NCI-H1694 (cell line): ENCODE measurements at places on chromosomes 3 and 15.

GRCh38 chr3:53941950-53942349 lies 50.3 kb upstream of the SELENOK start:
- DNase-seq, result peak; percentile 19

DNA sequence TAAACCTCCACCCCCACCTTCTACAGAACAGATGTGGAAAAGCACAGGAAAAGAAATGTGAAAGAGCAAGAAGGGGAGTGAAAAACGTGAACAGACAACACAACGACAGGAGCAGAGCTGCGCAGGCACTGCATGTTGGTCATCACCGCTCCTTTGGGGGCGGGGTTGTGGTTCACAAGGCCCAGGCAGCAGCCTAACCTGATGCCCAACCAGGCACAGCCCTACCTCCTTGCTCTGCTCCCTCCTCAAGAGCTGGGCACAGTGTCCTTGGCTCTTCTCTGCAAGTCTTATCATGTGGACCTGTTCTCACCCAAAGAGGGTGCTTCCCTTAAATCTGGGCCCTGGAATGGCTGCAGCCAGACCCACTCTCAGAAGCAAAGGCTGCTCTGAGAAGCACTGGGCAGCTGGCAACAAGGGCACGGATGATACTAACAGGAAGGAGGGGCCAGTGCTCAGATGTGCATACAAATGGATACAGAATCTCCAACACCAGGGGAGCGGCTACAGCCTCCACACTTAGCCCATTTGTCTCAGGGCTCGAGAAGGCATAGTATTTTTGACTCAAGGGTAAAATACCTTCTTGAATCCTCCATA lies 64.6 kb downstream of the DHX30 start:
- DNase-seq, result no peak

DNA sequence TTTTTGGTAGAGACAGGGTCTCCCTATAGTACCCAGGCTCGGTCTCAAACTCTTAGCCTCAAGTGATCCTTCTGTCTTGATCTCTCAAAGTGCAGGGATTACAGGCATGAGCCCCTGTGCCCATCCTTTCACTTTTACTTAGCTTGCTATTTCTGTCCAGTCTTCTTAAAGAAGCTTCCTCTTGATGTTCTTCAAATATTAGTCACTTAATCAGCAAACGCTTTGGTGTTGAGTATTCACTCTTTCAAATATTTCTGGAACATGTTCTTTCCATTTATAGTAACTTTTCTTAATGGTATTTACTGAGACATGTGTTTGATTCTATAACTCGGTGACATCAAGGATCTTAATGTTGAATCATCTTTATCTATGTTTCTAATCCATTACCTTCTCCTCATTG lies 122.1 kb downstream of the CNTN6 start:
- DNase-seq, result no peak

DNA sequence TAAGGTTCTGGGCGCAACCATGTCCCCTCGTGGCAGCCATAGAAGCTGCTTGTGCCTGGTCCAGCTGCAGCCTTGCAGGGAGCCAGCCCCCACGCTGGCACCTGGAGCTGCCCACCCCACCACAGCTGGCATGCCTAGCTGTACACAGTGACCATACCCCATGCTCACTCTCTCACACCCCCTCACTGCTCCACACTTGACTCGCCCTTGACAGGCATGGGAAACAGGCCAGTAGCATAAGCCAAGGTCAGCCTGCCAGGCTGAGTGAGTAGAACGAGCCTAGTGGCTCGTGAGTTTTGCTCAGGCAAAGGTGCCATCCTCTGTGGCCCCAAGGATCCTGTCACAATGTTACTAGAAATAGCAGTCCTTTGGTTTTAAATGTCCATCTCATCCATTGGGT lies 52.7 kb upstream of the CADM2 start:
- no peak for DNase-seq

DNA sequence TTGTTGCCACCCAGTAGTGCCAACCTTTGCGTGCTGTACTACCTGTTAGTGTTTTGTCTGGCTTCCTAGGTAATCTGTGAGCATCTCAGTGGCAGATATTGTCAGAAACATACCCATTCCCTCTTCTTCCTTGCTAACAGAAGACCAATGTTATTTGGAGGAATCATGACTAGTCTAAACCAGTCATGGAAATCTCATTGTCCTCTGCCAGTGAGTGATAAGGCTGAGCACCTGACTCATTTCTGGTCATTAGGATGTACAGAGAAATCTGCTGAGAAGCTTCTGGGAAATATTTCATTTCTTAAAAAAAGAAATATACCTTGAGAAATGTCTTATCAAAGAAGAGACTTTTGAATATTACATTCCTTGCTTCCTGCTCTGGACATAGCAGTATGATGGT lies 70.1 kb upstream of the CDV3 start:
- no peak for DNase-seq

GRCh38 chr15:25469377-25469776 lies 30.6 kb upstream of the UBE3A start:
- DNase-seq, result no peak

DNA sequence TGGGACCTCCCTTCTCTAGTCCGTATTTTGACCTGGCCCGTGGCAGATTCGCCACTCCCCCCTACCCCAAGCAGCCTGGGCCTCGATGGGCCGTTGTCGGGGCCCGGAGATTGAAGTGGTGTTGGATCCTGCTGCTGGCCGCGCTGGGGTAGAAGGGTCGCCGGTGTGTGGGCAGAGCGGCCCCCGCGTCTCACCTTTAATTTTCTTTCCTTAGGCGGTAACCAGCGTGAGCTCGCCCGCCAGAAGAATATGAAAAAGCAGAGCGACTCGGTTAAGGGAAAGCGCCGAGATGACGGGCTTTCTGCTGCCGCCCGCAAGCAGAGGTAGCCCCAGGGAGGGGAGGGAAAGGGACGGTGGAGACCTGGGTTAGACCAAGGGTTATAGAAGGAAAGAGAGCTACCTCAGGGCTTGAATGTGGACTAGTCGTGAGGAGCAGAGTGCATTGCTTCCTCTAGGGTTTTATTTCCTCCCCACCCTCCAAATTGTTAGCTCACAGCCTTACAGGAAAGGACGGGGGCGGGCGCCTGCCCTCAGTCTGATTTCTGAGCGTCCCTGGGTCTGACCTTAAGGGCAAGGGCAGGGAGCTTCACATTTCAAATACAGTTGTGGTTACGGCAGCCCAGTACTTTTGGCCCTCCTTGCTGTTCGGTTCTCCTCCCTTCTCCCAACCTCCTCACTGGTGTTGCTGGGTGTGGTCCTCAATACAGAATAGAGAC lies 799 bp downstream of the SERF2 start:
- DNase-seq, result no peak

GRCh38 chr3:174710612-174711011 lies 148.5 kb upstream of the NAALADL2 start:
- DNase-seq, result no peak

DNA sequence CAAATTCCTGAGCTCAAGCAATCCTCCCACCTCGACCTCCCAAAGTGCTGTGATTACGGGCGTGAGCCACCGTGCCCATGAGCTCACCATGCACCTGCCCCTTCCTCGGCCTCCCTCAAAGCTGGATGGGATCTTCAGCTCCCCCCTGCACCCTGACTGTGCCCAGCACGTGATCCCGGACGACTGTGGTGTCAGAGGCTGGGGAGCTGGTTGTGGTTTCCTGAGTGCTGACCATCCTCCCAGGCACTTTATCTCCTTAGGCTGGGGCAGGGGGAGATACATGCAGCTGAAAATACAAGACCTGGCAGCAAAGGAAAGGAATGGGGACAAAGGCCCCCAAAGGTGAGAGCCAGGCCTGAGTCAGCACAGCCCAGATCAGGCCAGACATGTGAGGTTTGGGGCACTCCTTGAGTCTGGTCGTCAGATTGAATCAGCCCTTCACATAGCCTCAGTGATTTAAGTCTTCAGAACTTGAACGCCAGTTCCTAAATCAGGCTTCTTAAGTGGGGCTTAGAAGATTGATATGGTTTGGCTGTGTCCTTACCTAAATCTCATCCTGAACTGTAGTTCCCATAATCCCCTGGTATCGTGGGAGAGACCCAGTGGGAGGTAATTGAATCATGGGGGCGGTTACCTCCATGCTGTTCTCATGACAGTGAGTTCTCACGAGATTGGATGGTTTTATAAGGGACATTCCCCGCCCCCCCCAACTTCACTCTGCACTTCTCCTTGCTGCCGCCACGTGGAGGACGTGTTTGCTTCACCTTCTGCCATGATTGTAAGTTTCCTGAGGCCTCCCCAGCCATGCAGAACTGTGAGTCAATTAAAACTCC lies 35.8 kb downstream of the PRKCD start:
- no peak for DNase-seq

- no peak for DNase-seq
These were observed 129.6 kb downstream of the ALCAM start for GRCh38 chr3:105496343-105496742.

DNA sequence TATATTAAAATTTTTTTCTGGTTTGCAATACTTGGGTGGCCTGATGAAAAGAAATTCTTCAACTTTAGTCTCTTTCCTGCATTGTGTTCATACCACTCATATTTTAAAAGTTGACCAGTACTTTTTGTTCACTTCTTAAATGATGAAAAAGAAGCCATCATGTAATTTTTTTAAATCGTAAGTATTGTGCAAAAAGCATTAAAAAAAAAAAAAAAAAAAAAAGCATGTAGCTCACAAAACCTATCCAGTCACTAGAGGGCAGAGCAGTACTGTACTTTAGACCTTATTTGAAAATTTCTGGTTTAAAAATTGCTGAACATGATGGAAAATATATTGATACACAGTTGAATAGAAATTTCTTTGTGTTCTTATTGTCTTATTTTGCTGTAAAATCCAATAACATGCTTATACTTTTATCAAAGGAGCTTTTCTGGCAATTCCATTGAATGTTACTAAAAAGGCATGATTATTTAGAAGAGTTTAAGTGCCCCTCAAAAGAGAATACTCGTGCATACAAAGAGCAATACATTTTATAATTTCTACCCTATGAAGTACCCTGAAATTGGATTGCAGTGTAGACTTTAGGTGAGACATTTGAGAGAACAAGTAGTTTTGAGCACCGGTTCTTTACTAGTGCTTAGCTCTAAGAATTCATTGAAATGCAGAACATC lies 137.7 kb downstream of the BBX start:
- peak; percentile 30 for DNase-seq

GRCh38 chr3:31530039-31530959 lies 2.4 kb upstream of the STT3B start:
- no peak for DNase-seq

GRCh38 chr15:65963911-65964482 lies 94.7 kb downstream of the RAB11A start:
- no peak for DNase-seq

DNA sequence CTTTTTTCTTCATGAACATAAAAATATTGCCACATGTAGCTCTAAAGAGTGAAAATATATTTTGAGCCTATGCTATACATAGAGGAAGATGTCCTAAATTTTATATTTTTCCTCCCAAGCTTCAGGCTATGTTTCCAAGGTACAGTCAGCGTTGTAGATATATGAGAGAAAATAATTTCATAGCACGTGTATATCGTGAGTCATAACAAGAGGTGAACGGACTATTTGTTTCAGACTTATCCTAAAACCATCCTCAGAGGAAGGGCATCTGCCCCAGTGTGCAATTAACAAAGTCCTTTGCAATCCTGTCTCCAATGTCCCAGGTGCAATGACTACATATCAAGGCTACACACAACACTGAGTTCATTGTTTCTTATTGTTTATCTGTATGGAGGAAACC lies 177.3 kb upstream of the ARRDC4 start:
- DNase-seq, result no peak
